Activated CD4-positive, CD25-positive, alpha-beta regulatory T cell treated with anti-CD3 and anti-CD28 coated beads, Interleukin-2, amount 50 U/mL, for 72 hours (primary cell): ENCODE measurements at places on chromosomes 13 and 19.

GRCh38 chr13:43758834-43759233 is 27.9 kb downstream of the ENOX1 start:
- DNase-seq, result no peak

- DNase-seq, result no peak
Observed at GRCh38 chr13:21757763-21758162, 86.9 kb downstream of the FGF9 start.

- no peak for DNase-seq
Observed at GRCh38 chr13:110297011-110297410, 9.9 kb downstream of the COL4A1 start.

DNA sequence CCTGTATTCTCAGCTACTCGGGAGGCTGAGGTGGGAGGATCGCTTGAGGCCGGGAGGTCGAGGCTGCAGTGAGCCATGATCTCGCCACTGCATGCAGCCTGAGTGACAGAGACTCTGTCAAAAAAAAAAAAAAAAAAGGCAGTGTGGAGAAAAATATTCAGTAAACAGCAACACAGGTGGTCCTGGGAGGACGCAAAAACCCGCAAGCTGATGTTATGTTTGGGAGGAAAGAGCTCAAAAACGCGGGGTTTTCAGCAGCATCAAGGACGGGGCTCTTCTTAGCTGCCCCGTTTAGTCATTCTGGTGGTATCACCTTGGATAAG is 599 bp upstream of the ZNF784 start:
- DNase-seq, result no peak

GRCh38 chr13:109111141-109111540 is 481.7 kb downstream of the MYO16 start:
- DNase-seq, result no peak

DNA sequence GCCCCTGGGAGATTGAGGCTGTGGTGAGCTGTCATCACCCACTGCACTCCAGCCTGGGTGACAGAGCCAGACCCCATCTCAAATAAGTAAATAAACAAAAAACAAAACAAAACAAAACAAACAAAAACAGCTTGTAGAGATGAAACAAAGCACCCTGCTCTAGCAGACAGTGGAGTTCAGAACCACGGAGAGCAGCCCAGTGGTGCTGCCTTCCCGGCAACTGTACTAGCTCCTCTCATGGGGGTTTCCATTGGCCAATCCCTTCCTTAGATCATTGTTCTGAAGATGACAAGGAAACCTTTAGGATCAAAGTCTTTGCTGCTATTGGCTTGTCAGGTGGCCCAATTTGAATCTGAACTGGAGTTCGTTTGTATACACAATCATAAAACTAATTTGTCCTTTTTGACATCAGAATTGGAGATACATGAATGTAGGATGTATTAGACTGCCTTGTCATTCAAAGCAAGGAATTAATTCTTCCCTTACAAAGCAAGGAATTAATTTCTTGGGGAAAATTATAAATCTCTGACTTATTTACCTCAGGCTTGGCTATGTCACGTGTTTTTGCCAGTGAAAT is 19.7 kb upstream of the SYCN start:
- no peak for DNase-seq

- no peak for DNase-seq
Observed at GRCh38 chr13:38888309-38888708, 102.3 kb downstream of the STOML3 start.

GRCh38 chr13:21040120-21040826 is 21.1 kb downstream of the LATS2 start:
- no peak for DNase-seq

DNA sequence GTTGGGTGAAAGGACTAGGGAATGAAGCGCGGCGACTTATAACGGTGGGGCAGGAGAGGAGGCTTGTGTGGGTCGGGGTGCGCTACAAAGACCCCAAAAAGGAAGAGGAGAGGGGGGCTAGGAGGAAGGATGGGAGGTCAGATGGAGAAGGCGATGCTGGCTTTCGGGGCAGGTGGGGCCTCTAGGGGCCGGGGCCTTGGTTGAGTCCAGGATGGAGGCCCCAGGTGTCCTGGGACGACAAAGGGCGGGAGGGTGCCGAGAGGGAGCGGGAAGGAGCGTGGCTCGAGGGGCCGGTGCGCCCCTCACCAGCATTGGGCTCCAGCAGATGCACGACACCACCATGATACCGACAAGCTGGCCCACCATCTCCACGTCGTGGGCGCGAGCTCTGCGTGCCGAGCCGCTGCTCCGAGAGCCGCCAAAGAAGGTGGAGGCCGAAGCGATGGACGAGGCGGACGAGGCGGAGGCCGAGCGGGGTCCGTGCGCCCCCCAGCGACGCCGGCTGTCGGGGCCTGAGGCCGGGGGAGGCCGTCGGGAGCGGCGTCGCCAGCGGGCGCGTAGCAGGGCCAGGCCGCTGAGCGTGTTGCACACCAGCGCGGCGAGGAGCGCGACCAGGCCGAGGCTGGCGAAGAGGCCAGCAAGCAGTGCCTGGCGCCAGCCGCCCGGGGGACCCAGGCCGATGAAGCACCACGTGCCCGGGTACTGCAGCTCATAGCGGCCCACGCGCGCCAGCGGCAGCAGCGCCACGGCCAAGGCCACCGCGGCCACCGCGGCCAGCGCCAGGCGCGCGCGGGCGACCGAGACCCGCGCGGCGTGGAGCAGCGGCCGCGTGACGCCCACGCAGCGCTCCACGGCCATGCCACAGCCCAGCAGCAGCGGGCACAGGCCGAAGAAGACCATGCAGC is 1.8 kb downstream of the PTGER1 start:
- DNase-seq, result no peak

- no peak for DNase-seq
Observed at GRCh38 chr19:42003506-42004294, 9.7 kb upstream of the ATP1A3 start.

GRCh38 chr19:6015841-6016545 is 38.1 kb upstream of the RANBP3 start:
- DNase-seq, result no peak

DNA sequence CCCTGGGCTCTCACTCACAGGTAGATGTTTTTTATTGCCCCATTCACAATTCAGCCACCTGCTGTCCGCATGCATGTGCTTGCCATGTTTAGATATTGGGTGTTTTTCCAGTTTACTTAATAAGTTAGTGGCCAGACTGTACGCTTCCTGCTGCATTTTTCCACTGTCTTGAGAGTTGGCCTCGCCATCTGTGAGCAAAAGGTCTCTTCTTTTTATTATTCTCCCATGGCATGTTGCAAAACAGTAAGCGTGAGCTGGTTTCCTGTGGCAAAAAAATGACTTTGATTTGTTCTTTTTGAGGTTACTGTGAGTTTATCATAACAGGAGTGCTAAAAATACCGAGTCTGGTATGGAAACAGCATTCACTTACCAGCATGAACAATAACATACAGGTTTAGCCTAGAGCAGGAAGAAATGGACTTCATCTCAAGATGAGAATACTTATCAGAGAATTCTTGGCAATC is 46.0 kb downstream of the SAE1 start:
- DNase-seq, result no peak

DNA sequence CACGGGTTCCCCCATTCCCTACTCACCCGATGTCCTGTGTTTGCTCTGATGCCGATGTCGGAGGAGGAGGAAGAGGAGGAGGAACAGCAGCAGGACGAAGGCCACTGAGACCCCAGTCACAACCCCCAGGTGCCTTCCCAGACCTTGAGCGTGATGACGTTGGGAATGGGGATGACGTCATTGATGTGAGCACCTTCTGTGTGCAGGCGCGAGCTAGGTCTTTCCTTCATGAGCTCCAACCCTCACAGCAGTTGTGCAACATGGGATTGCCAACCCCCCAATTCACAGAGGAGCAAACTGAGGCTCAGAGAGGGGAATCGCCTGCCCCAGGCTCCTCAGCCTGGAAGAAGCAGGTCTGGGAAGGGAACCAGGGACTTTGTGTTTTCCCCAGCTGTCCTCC is 4.2 kb downstream of the LILRB5 start:
- no peak for DNase-seq

DNA sequence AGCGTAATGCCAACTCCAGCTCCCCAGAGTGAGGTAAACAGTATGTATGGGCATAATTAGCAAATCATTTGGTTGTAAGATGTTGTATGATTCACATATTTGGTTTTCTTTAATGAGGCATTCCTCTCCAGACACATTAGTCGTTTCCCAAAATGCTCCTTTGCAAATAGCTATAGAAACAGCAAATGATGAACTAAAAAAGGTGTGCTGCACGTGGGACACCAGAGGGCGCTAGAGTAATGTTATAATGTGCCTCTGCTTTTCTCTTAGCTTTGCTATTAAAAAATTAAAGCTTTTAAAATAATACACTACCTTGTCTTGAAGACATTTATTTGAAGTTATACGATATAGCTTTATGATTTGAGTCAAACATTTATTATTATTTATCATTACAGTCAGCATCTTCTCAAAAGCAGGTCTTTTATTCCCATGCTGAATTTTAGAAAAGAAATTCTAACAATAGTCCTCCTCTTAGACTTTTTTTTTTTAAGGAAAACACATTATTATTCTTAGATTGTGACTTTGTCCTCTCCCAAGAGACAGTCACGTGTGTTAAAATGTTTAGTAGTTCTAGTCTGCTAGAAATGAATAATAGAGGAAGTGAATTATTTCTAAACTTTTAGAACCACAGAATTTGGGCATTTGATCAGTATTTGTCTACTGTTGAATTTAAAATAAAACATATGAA is 121.6 kb upstream of the FRY start:
- peak; percentile 36 for DNase-seq

DNA sequence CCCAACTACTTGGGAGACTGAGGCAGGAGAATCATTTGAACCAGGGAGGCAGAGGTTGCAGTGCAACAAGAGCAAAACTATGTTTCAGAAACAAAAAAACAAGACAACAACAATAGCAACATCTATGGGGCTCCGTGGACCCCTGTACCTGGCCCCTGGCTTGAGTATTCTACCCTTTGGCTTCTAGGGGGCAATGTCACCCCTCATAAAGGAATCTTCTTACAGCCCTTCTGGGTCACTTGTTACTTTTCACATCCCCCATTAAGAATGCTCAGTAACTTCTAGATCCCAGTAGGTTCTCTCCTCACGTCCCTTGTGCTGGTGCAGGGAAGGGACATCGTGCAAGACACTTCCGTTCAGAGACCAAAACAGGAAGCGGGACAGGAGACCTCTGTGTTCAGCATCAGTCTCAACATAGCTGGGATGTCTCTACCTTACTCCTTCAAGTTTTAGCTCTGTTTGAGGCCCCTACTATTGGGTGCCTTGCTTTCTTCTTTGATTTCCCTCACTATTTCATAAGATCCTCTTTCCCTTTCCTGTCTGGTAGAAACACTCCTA is 218.1 kb upstream of the ARGLU1 start:
- DNase-seq, result no peak

DNA sequence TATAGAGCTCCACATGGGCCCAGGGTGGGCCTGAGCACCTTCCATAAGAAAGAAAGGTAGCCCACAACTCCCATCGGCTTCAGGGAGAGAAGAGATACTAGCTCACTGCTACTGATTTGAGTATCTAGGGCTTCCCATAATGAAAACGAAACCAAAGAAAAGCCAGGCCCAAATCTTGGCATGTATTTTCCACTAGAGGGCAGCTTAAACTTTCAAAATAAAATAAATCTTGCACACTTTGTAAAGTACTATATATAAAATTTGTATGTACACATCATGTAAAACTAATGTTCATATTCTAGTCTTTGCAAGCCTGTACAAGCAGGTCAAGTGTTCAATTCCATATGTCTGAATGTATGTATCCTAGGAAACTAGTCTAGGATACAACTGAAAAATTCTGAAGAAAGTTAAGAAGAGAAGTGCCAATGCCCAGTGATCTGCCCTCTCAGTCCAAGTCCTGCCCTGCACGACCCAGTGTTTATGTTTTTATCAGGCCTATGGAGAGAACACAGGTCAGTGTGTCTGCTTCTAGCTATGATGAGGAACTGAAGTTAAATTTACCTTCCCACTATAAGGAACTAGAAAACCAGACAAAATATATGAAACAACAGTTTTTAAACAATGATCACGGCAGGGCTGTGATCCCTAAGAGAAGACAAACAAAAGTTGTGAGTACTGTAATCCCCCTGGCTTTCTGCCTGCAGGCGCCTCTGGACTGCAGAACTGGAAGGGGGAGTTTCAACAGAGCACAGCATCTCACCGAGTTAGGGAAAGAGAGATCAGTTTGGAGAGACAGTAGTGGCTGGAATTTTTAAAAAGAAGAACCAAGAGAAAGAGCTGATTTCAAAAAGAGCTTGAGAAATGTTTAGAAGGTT is 475.7 kb downstream of the UQCRFS1 start:
- DNase-seq, result no peak

- no peak for DNase-seq
Observed at GRCh38 chr19:13978351-13979243, 26.3 kb downstream of the DCAF15 start.

GRCh38 chr19:1309977-1310852 is 24.5 kb downstream of the EFNA2 start:
- DNase-seq, result no peak

- DNase-seq, result no peak
Observed at GRCh38 chr19:54492568-54492967, 10.1 kb upstream of the LAIR2 start.

GRCh38 chr19:14078411-14078810 is 5.8 kb downstream of the MISP3 start:
- DNase-seq, result no peak

- no peak for DNase-seq
Observed at GRCh38 chr13:97538203-97538602, 104.2 kb downstream of the RAP2A start.

GRCh38 chr13:29125934-29126424 is 305.8 kb downstream of the MTUS2 start:
- DNase-seq, result no peak

DNA sequence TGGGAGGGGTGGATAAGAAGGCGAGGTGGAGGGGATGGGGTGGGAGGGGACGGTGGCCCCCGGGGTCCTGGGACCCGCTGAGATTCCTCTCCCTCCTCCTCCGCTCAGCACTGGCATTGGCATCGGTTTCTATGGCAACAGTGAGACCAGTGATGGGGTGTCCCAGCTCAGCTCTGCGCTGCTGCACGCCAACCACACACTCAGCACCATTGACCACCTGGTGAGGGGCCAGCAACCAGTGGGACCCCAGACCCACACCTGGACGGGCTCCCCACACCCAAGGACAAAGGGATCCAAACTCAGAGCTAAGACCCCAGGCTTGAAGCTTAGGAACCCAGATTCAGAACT is 5.9 kb downstream of the TTYH1 start:
- DNase-seq, result no peak

- DNase-seq, result no peak
Observed at GRCh38 chr19:4711211-4711610, 12.4 kb downstream of the DPP9 start.

- no peak for DNase-seq
Observed at GRCh38 chr19:14890643-14891379, 4.9 kb upstream of the OR7A17 start.

DNA sequence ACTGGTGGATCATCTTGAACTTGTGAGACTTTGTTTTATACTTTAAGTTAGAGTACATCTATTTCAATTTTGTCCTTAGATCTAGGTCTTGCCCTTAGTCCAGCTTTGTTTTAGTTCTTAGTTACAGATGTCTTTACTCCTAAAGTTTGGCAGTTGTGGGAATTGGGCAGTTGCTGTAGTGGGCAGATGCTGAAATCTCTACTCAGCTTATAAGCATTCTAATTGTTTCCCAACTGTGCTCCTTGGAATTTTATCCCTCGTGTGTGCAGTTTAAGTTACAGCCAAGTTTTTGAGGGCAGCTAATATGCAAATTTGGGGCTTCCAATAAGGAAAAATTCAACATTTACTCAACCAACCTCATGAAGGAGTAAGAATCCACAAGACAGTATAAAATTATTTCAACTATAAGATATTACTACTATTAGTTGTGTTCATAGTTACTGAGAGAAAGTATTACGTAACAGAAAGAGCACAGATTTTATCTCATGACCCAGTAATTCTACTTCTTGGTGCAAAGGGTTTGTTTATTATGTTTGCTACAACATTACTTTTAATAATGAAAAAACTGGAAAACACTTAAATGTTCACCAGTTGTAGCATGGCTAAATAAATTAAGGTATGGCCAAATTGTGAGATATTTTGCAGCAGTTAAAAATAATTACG is 32.9 kb downstream of the CCDC122 start:
- DNase-seq, result no peak
